ENCODE measurements at places on chromosomes 3 and 15. TPM values are rescaled to one million over a fixed set of nuclear protein-coding genes. Genes with fewer than 3 reads are reported as not detected.

The TNNC1 gene
- 0.23 TPM for total RNA-seq

The A4GNT gene
- not detected for total RNA-seq

The KNG1 gene
- not detected for total RNA-seq

The IQCF5 gene
- not detected for total RNA-seq

The ADGRG7 gene
- total RNA-seq = not detected

The SMAD6 gene
- total RNA-seq = 20.8 TPM

The ASB14 gene
- total RNA-seq = not detected

The LIPH gene
- total RNA-seq = 0.43 TPM

The SRGAP3 gene
- 7.6 TPM for total RNA-seq

The ANKRD34C gene
- not detected for total RNA-seq

The CCR4 gene
- total RNA-seq = under 0.01 TPM

The KCNAB1 gene
- 35.6 TPM for total RNA-seq

The GPR176 gene
- total RNA-seq = 147 TPM

The CCRL2 gene
- 0.26 TPM for total RNA-seq

The PIK3CB gene
- total RNA-seq = 20.1 TPM

The WDR72 gene
- total RNA-seq = not detected

The PLSCR5 gene
- not detected for total RNA-seq

The INKA1 gene
- total RNA-seq = 5.7 TPM

The GASK1A gene
- 0.69 TPM for total RNA-seq

The USP3 gene
- total RNA-seq = 37.0 TPM

The CYP11A1 gene
- total RNA-seq = 0.26 TPM

The SCG3 gene
- total RNA-seq = not detected

The MYL3 gene
- total RNA-seq = not detected

The AMIGO3 gene
- total RNA-seq = not detected

The CLRN1 gene
- not detected for total RNA-seq

The XXYLT1 gene
- total RNA-seq = 24.0 TPM

The AGBL1 gene
- not detected for total RNA-seq

The SETD5 gene
- 63.0 TPM for total RNA-seq

The FOXP1 gene
- 64.8 TPM for total RNA-seq

The CHL1 gene
- total RNA-seq = 0.07 TPM

The BNC1 gene
- 0.91 TPM for total RNA-seq

The SNRK gene
- 17.1 TPM for total RNA-seq
